ENCODE measurements at places on chromosomes 12 and 14.
A peak's percentile ranks its signal among the peaks of the same experiment; 100 is the strongest.

DNA sequence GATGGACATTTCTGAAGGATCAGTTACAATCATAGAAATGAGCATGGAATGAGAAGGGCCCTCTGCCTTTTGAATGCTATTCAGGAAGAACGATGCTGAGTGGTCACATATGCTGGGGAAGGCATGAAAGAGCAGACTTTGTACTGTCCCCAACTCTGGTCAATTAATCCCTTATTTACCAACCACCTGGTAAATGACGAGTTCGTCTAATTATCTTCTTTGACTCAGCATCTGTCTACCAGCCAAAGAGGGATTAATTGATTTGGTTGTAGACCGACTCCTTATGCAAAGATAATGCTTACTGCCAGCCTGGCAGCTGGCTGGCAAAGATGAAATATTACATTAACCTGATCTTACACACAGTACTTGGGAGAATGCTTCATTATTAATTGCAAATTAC is 152.2 kb downstream of the CHST11 start:
- no peak for DNase-seq

- DNase-seq: no peak
Observed at GRCh38 chr14:92452471-92452870, 61.1 kb upstream of the RIN3 start.

DNA sequence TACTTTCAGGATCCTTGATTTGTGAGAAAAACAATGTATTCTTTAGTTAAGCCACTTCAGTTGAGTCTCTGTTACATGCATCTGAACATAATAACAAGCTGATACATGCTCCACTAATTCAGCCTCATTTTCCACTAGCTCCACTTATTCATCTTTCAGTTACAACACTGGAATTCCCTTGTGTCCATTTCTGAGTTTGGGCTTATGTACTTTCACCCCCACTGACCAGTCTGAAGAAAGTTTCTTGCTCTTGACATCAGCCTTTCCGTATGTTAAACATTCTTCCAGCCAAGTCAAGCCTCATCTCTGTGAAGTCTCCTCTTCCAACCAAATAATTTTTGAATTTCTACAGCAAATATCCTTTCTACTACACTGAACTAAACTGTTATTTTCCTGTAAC is 592.5 kb upstream of the NOVA1 start:
- DNase-seq: no peak

DNA sequence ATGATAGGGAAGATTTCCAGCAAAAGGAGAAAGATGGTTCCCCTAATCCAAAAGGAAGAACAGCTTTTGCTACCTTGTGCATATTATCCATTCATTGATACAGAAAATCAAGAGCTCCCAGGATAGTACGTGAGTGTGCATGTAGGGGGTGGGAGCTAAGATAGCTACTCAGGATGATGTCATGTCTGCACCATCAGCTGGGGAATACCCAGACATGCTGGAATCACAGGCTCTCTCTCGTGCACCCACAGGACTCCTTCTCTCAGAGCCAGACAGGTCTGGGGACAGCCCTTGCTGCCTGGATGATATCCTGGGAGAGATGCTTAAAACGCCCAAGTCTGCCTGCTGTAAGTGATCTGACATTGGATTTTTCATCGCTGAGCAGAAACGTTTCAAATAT is 38.9 kb downstream of the FOXN3 start:
- peak; percentile 33 for DNase-seq

DNA sequence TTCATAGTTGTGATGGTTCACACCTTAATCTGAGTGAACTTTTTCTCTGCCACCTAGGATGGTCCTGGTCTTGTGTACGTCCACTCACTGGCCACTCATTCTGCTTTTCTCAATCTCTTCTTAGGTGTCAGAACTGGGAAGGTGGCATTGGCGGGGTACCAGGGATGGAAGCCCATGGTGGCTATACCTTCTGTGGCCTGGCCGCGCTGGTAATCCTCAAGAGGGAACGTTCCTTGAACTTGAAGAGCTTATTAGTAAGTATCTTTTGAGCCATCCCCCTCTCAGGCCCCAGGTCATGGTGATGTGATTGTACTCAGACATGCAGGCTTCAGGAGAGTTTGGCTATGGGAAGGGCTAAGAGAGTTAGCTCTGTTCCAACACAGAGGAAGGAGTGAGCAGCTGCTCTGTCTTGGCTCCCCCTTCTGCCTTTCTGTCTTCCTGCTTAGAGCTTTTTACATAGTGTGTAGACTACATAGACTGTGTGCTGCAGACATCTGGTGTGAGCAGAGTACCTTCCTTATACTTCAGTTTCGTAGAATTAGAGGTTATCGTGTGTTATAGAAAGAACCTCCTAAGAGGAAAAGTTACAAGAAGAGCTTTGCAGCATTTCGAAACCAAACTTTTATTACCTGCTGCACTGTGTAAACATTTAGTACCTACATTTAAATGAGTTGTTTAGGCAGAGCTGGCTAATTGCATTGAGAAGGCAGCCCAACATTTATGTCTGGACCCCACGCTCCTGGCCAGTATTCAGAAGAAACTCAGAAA is 54.2 kb downstream of the FNTB start:
- no peak for DNase-seq

DNA sequence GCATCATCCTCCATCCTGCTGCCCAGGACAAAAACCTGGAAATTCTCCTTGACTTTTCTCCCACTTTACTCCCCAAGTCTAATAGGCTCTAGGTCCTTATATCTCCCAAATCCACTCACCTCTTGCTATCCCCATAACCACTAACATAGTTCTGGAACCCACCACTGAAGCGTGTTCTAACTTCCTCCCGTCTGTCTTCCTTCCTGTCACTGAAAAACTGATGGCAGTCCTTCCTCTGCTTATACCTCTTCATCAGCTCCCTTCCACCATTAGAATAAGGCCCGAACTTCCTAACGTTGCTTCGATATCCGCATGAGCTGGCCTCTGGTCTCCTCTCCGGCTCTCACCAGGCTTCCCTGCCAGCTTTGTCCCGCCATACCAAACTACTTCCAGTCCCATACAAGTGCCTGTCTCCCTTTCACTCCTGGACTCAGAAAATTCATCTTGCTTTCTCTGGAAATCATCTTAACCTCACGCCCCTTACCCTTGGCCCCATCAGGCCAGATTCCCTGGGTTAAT is 63.0 kb upstream of the BCL2L14 start:
- DNase-seq: no peak

DNA sequence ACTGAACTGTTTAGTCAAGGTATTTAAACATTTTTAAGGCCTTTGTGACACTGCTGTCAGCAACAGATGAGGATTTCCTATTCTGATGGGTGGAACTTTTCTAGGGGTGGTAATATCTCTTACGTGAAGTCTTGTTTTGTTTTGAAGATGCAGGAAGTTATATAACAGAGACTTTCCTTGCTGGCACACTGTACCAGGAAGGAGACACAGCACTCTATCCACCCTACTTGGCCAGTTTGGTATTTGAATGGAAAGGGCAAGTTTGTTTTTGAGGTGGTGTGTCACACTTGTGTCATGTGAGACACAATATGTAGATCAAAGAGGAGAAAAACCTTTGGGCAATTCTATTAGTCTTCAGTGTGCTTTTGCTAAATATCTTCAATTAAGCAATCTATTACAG is 51.6 kb upstream of the SRP54 start:
- DNase-seq: no peak

GRCh38 chr12:69502345-69503081 is 32.3 kb downstream of the FRS2 start:
- DNase-seq: no peak

- no peak for DNase-seq
Observed at GRCh38 chr14:22225516-22226140, 363.4 kb downstream of the DAD1 start.

DNA sequence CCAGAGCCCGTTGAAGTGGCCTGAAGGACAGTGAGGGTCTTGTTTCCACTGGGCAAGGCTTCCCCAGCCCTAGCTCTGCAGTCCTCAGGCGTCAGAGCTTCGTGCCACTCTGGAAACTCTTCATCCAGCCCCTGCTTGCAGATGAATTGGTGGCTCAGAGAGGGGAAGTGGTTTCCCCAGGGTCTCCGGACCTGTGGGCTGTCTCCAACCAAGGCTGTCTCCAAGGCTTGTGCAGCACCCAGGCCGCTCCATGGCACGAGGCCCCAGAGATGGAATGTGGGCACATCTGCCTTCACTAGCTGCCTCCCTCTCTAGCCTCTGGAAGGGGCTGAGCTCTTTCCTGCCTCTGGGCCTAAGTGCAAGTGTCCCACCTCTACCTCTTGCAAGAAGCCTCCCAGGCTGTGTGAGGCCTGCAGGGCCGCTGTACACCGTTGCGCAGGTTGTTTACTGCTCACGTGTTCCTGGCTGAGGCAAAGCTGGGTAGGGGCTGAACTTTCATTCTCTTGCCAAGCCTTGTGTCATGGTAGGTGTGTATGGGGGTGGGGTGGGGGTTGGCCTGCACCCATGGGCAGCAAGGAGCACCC is 11.1 kb downstream of the RIN3 start:
- DNase-seq: no peak

- DNase-seq: peak; percentile 39
Observed at GRCh38 chr12:27207615-27208413, 36.3 kb upstream of the STK38L start.

DNA sequence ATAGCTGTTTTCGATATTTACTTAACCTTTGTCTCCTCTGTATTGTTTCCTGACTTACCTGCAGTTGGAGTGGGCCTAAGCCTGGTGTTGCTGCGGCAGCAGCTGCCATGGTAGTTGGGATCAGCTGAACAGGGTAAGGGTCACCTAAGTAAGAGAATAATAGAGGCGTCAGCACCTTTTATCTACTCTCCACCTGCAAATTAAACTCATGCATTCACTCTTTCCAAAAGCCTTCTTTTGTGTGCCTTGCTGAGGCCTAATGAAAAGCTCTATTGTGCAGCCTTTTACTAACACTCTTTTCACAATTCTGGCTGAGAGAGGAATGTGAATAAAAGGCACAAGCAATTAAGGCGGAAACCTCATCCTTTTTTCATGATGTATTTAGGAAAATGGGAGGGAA is 308.7 kb downstream of the SOX5 start:
- DNase-seq: no peak

DNA sequence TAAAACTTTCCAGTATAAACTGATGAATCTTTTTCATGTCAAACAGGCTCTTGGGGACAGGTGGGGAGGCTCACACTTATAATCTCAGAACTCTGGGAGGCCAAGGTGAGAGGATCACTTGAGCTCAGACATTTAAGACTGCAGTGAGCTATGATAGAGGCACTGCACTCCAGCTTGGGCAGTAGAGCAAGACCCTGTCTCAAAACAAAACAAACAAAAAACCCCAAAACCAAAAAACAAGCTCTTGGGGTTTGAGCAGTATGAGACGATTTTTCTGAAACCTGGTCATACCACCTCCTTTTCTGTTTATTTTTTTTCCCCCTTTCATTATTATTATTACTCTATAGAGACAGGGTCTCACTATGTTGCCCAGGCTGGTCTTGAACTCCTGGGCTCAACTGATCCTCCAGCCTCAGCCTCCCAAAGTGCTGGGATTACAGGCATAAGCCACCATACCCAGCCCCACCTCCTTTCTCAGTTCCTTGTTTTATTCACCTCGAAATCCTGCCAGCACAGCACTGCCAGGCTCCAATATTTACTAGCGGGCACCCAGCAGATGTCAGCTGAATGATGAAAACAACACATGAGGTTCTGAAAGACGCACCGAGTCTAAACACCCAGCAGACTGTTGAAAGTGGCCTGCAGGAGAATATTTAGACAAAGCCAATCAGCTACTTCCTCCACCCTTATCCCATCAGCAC is 19.5 kb upstream of the CDK17 start:
- DNase-seq: no peak

DNA sequence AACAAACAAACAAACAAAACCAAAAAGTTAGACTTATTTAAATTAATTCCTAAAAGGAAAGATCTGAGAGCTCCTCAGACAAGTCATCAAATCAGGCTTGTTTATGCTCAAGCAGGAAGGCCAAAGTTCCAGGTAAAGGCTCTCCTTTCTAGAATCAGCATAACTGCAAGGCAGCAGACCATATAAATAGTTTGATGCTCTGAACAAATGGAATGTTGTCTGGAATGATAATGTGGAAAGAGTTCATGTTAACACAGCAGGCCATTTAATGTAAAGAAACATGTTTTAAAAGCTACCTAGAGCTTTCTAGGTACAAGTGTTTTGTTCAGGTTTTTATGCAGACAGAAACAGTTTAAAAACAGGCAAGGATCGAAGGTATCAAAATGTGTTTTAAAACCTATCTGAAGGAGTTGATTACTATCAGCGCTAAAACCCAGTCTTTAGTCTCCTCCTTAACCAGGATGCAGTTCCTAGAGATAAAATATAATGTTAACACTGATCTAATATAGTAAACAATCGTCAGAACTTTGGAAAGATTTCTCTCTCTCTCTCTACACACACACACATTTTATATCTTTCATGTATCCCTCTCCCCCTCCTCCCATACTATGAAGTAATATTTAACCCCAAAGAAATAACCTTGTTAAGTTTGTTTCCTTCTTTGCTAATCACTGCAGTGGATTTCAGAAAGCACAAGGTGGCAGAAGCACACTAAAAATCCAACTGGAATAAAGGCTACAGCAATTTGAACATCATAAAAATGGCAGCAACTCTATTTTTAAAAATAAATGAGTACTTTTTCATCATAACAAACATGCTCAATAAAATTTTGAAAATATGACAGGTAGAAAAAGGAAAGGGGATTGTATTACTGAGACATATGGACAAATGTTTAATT is 135.5 kb downstream of the PAWR start:
- DNase-seq: no peak

GRCh38 chr14:94584591-94585280 is 3.5 kb downstream of the SERPINA5 start:
- DNase-seq: no peak

DNA sequence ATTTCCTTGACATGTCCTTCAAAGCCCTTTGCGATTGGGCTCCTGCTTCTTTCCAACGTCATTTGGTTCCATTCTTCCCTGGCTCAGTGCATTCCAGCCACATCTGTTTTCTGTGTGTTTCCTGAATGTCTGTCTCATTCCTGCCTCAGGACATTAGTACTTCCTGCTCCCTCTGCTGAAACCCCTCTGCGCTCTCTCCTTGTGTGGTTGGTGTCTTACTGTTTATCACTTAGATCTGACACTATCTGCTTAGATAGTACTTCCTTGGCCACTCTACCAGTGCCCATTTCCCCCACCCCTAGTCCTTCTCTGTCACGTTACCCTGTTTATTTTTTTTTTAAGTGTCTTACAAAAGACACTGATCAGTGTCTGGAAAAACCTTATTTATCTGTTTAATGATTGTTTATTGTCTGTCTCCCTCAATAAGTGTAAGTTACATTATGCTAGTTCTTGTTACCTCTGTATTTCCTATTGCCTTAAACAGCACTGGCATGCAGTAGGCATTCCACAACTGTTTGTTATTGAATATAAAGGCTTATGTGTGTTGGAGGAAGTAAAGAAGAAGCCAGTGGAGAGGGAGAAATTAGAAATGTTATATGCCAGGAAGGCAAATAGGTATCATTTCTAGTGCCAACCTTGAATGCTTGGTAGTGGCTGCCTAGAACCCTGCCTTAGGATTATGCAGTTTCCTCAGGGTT is 21.5 kb downstream of the DYRK2 start:
- no peak for DNase-seq

- DNase-seq: no peak
Observed at GRCh38 chr12:12983420-12984035, 16.5 kb downstream of the HEBP1 start.

All from activated CD4-positive, alpha-beta T cell treated with anti-CD3 and anti-CD28 coated beads, Interleukin-2, amount 50 U/mL, for 48 hours (primary cell).